ENCODE measurements at places on chromosomes 7 and 10.

DNA sequence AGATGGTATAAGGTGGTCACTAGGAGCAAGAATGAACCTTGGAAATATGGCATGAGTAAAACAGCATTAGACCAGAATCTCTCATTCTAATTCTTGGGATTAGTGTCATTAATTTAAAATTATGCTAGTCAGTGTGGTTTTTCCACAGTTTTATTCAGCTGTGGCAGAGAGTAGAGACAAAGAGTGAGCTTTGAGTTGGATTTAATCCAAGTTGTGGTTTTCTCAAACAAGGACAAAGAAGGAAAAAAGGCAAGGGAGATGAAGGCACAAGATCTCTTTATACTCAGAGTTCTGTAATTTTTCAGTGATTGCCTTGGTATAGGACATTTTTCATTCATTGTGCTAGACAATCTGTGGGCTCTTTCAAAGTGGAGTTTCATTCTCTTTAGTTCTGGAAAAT is 28.2 kb upstream of the AKAP9 start:
- no peak for DNase-seq

DNA sequence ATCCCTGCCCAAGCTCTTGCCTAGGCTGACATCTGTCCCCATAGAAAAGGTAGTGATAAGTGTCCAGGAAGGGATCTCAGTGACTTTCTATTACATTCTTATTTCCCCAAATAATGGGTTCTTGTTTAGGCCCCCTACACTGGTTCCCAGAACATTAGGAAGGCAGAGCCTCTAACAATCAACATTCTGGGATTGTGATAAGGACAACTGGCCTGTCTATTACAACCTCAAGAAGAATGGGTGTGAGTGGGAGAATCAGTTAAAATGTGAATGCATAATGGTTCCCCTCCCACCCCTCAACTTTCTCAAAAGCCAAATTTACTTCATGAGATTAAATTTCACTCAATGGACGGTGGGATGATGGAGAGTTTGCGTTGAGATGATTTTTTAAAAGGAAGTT is 6.4 kb upstream of the ANKRD1 start:
- no peak for DNase-seq

- DNase-seq = no peak
Measured at GRCh38 chr10:69332278-69333010, 54.1 kb downstream of the HK1 start.

GRCh38 chr10:34206935-34207268 is 608.2 kb downstream of the PARD3 start:
- DNase-seq = no peak

- peak; percentile 12 for DNase-seq
Measured at GRCh38 chr7:136953386-136953785, 84.9 kb downstream of the CHRM2 start.

DNA sequence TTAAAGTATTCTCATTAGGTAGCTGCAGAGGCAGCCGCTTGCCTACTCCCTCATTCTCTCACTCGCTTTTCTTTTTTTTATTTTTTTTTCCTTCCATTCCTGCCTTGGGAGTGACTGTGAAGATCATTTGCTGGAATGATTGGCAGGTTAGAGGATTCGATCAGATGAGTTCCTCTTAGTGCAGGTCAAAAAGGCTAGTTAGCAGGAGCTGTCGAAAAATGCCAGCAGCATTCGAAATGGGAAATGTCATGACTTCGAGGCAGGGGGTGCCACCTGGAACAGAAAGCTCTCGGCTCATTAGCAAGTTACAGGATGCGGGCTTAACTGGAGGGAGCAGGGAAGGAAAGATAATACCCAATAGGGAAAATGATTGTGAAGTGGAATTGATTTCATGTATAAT is 137.5 kb upstream of the FZD1 start:
- no peak for DNase-seq

- no peak for DNase-seq
Measured at GRCh38 chr7:114875186-114875585, 46.7 kb upstream of the MDFIC start.

DNA sequence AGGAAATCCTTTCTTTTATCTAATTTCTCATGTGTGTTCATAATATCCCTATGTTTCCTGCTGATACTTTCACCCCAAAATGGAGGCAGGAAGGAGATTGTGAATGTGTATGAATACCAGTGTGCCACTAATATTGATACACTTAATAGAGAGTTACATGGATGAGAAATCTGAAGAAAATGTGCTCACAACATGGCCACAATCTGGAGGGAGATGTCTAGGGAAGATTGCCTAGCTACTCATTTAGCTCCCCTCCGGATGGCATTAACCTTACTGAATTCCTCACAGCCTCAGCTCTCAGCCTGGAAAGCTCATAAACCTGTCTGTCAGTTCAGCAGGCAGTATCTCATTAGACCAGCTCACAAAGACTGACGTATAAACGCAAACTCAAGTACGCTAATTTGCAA is 23.4 kb upstream of the DMTF1 start:
- no peak for DNase-seq

DNA sequence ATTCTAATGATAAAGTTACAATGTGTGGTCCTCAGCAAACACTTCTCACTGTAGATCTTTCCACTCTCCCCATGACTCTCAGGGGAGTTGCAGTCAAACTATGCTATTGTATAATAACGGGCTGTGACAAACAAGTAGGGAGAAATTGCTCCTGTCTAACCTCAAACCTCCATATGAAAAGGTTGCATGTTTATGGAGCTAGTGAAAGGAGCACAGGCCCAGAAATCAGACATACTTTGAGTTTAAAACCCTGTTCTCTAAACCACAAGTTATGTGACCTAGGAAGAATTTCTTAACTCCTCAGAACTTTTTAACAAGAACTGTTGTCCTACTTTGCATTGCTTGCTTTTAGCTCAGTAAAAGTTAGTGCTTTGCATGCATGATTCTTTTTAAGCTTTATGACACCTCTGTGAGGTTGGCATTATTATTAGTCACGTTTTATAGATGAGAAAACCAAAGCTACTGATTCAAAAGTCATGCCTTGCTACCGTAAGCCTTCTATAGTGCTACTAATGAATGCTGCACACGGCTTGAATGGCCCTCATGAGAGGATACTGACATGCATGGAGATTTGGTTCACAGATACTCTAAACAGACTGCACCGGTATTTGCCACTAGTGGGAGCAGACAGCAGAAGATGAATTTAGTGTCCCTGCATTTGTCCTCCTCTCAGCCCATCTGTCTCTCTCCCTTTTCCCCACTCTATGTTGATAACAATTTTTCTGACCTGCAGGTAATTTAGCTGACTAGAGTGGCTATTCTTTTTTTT is 129.5 kb upstream of the PCGF5 start:
- peak; percentile 14 for DNase-seq

DNA sequence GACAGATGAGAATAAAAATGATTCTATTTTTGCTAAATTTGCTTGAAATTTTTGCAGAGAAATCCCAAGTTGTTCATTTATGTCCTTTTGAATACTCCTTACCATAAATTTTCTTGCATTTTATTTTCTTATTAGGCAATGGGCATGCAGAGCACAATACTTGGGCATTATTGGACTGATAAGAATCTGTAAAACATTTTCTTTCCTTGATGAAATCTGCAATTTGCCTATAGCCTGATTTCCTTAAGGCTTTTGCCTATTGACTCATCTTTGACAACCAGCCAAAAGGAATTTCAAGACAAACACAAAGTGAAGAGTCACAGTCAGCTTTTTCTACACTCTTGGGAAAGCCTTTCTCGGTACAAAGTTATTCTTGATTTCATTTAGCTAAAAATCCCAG is 30.5 kb upstream of the GNAT3 start:
- no peak for DNase-seq

GRCh38 chr10:50394832-50395231 is 143.5 kb upstream of the ASAH2 start:
- no peak for DNase-seq

- peak; percentile 41 for DNase-seq
Measured at GRCh38 chr7:105429746-105430612, 41.3 kb upstream of the SRPK2 start.

GRCh38 chr10:30080161-30080560 is 20.8 kb upstream of the JCAD start:
- DNase-seq = no peak

- no peak for DNase-seq
Measured at GRCh38 chr7:115005251-115005650, 83.4 kb downstream of the MDFIC start.

DNA sequence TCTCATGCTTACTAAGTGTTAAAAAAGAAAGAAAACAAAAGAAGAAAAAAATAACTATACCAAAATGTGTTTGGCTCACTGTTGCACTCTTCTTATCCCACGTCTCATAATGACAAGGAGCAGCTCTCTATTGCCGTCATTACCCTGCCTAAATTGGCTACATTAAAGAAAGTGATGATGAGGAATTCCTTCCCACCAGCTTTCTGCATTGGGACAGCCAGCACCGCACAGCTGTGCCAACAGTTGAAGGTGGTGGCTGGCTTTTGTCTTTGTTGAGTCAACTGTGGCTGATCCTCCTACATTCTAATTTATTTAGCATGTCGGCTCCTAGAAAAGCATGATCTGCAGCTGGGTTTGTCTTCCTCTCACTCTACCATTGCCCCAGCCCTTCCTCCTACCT is 751.8 kb downstream of the KCNMA1 start:
- DNase-seq = no peak
